Tibial nerve (tissue), 4 donors: ENCODE measurements at places on chromosomes 7 and 10.
A peak's percentile ranks its signal among the peaks of the same experiment; 100 is the strongest.

DNA sequence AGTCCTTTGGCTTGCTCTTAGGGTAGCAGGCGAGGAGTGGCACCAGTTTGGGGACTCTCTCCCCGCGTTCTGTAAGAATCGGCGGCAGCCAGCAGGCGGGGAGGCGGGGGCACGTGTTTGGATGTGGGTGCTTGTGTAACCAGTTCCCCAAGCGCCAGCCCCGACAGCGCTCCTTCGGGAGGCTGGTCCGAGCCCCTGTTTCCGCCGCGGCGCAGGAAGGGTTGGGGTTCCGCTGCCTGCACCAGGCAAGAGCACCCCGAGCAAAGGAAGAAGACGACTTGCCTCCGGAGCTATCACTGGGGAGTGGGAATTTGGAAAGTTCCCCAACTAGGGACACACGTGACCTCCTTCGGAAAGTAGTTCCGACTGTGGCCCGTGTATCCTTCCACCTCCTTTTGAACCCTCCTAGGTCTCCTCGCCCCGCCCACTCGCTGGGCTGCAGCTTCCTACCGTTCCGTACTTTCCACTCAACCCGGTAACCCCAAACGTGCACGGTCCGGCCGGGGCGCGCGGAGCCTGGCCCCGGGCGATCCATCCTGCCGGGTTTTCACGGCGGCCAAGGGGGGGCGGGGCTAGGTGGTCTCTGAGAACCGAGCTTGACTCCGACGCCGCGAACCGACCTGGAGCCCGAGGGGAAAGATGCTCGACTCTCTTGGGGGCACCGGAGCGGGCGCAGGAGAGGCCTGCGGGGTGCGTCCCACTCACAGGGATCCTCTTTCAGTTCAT lies 1.2 kb downstream of the KLLN start:
- peak; percentile 95 for DNase-seq

GRCh38 chr7:37756797-37757551 lies 73.4 kb downstream of the GPR141 start:
- DNase-seq, result no peak

GRCh38 chr10:103235775-103236174 lies 9.9 kb upstream of the RPEL1 start:
- DNase-seq, result no peak

DNA sequence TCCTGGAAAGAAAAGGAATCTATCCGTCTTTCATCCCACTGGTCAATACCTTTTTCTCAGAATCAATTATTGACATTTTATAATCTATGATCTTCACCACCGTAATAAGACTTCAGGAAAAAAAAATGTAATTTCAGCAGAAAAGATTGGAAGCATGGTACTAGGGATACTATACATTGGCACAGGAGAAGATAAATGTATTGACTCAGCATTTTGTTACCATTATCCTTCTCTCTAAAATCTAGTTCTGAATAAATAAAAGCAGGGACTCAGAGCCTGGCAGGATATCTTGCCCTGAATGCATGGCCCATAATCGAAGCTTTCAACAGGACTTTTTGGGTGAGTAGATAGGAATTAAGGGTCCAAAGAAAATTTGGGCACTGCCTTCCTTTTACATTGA lies 120.7 kb downstream of the LRRTM3 start:
- no peak for DNase-seq

- no peak for DNase-seq
Observed at GRCh38 chr7:30286749-30287148, 2.4 kb downstream of the ZNRF2 start.

DNA sequence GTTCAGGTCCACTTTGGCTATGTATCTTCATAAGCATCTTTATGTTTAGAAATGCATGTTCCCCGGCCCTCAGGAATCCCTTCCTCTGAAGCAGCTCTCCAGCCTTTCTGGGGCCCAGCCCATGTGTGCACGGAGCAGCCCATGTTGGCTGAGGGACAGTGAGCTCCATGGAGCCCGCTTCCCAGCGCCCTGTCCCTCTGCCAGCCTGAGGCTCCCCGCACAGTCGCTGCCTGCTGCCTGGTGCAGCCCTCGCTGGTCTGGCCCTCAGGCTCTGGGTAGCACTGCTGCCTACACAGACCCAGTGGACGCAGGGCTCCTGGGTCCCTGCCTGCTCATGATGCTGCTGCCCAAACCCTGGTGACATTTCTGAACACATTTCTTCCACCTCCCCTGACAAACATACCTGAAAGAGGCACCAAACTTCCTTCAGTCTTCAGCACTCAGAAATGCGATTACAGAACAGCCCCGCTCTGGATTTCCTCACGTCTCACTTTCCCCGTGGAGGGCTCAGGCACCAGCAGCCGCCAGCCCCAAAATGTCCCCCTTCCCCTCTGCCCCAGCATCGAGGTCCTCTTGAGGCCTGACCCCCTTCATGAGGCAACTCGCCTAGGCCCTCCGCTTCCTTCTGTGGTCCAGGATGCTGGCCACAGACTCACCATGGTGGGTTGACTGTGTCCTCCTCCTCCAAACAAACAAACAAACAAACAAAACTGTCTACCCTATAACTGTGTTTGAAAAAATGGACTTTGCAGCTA lies 5.0 kb upstream of the TCERG1L start:
- DNase-seq, result no peak

DNA sequence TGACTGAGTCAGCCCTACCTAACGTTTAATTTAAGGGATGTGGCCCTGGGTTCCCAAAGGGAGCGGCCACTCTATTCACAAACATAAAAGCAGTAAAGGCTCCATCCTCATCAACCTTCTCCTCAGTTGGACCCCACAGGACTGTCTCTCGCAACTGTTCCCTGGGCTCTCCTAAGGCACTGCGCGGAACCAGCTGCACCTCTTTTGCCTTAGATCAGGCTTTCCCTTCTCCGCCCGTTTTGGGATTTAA lies 689 bp upstream of the GTPBP4 start:
- no peak for DNase-seq

DNA sequence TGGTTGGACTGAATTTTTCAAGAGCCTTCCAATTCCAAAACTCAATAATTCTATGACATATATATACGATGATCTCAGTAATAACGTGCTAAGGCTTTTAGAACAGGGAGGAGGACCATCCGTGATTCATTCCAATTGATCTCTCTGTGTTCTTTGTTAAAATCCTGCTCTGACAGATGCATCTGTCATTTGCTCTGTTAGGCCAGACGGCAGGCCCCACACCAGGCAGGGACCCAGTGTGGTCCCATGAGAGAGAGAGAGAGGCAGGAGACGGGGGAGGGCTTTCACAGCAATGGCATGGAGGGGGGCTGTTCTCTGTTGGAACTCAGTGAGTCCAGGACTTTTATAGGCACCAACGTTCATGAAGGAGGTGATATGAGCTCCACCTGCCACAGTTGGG lies 160.0 kb upstream of the INSYN2A start:
- DNase-seq, result no peak

GRCh38 chr10:92087750-92088395 lies 164.3 kb downstream of the BTAF1 start:
- DNase-seq, result peak; percentile 47

- DNase-seq, result no peak
Observed at GRCh38 chr7:6648815-6649104, 11.6 kb downstream of the ZNF316 start.

- DNase-seq, result no peak
Observed at GRCh38 chr7:135879233-135879632, 97.9 kb downstream of the MTPN start.

GRCh38 chr7:66330961-66331360 lies 125.8 kb downstream of the TPST1 start:
- peak; percentile 19 for DNase-seq

- no peak for DNase-seq
Observed at GRCh38 chr7:33677556-33677955, 227.8 kb upstream of the BMPER start.

GRCh38 chr7:32586291-32587221 lies 91.3 kb downstream of the AVL9 start:
- no peak for DNase-seq

GRCh38 chr7:25923741-25924460 lies 228.1 kb upstream of the NFE2L3 start:
- no peak for DNase-seq

DNA sequence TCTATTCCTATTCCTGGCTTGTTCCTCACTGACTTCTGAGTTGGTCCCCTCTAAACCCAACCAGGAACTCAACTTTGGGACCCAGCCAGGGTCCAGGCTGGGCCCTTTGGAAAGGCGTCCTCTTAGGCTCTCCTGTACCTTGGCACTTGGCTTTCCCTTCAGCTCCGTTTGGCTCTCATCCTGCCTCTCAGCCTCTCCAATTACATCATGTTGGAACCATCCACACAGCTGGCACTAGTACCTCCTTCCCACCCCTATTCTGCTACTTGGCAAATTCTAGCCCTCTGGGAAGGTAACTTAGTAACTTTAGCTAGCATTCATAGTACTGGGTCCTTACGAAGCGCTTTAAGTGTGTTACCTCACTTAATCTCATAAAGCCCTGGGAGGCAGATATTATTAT lies 205.3 kb upstream of the HABP2 start:
- no peak for DNase-seq
